ENCODE measurements at places on chromosomes 4 and X.

DNA sequence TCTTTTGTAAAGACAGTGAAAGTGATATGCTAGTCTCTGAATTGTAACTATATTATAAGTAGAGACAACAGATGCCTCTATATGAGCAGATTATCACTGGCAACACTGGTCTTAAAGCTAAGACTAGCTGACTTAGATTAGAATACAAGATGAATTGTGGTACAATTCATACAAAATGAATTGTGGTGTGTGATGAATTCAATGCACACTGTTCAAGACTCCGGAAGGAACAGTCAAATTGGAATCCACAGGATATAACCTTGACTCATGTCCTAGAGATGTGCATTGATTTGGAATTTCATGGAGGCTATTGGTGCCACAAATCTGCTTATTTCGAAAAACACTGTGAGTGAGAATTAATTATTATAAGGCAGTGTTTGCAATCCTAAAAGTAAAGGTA, 701.8 kb downstream of the PCDH7 start:
- DNase-seq: no peak

DNA sequence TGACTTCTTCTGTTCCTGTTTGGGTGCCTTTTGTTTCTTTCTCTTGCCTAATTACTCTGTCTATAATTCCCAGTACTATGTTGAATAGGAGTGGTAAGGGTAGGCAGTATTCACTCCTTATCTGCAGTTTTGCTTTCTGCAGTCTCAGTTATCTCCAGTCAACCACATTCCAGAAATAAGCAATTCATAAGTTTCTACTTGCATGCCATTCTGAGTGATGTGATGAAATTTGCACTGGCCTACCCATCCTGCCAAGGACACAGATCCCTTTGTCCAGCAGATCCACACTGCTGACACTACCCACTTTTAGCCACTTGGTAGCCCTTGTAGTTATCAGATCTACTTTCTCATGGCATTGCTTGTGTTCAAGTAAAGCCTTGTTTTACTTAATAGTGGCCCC, 971.6 kb upstream of the INTU start:
- DNase-seq: no peak

DNA sequence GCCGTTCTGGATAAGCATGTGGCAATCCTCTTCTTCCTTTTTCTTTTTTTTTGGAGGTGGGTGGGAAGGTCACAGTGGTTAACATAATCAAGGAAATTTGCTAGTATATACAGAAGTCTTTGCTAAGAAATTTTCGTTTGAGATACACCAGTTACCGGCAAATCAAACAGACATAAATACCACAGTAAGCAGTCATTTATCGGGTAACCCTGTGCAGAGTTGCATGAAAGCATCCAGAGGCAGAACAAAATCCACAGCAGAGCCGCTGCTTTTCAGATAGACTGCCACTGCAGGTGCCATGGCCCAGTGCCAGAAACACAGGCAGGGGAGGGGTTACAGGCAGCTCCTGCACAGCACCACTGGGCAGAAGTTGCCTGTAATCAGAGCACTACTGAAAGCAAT, 179.1 kb upstream of the MAB21L2 start:
- DNase-seq: peak; percentile 92

GRCh38 chrX:53939127-53939526, 105.1 kb downstream of the PHF8 start:
- DNase-seq: no peak

DNA sequence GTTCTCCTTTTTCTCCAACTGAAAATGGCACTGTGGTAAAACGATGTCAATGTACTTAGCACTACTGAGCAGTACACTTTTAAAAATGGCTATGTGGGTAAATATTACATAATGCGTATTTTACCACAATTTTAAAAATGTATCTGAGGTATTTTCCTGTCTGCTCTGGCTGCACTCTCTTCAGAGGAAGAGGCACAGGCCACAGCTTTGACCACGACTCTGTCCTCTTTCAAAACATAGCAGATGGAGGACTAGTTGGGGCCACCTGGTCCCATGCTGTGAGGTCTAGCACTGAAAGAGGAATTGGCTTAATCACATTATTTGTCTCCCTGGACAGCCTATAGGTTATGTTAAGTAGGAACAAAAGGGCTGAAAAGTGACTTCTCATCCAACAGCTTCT, 5.2 kb downstream of the KCNE5 start:
- DNase-seq: no peak

- DNase-seq: no peak
Measured at GRCh38 chr4:147815741-147816140, 83.9 kb downstream of the ARHGAP10 start.

DNA sequence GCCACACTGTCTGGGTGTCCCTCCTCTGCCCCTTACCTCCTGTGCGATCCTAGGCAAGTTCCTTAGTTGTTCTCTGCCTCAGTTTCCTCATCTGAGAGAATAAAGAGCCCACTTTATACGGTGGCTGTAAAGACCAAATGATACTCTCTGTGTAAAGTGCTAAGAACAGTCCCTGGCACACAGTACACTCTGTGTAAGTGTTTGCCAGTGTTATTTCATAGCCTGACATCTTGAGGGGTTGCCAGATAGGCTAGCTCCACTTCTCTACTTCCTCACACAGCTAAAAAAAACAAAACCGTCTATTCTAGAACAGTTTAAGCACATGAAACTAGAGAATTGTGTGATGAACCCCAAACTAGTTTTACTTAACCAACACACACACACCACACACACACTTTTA, 17.1 kb downstream of the SPON2 start:
- no peak for DNase-seq

DNA sequence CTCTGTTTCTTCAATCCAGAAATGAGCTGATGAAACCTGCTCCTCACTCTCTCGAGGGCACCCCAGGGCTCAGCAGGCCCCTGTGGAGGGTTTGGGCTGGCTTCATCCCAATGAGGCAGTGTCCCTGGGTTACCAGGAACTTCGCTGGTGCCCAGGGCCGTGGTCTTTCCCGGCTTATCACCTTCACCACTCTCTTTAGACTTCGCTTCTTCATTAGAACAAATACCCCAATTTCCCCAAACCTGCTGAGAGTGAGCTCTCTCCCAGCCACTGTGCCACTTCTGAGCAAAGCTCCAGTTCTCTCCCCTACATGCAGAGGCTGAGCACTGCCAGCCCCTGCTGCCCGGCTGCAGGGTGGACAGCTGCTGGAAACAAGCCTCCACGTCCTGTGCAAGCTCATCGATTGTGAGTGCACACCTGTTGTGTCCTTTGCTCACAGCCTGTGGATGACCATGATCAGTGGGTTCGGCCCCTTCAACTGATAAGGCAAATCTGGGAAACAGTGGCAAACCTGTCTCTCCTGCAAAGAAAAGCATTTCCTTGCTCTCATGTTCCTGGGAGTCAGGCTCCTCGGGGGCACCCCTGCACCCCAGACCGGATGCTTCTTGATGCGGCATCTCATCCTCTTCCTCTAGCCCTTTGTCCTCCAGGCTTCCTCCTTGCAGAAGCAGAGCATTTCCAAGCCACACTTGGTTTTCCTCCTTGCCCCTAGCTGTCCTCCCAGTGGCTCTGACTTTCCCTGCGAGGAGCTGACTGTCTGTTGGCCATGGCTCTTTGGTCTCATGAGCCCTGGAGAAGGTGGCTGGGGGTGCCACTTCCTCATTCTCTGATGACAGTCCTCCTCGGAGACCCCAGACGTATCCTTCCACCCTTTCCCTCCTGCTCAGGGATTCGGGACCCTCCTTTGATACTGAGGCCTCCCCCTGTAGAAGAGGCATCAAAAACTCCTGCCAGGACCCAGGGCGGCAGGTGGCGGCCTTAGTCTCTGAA, 28.7 kb downstream of the C4orf50 start:
- DNase-seq: no peak

DNA sequence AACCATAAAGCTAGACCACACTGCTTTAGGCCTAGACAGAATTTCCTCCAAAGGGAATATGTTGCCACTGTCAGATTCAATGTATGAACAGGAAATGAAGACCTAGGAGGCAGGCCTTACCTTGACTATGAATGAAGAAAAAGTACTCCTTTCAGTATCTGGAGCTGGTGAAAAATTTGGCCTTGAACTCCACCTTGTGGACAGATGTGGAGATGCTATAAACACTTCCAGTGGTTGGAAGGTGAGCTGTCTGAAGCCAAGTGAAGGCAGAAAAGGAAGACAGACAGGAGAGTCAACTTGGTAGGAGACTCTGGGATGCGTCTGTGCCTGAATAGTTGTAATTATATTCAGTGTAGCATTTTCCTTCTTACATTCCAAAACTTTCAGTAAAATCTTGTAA, 17.2 kb downstream of the SPIN3 start:
- DNase-seq: peak; percentile 1

- DNase-seq: no peak
Measured at GRCh38 chrX:52576946-52577345, 60.1 kb upstream of the XAGE1B start.

- peak; percentile 9 for DNase-seq
Measured at GRCh38 chr4:115851918-115852766, 738.7 kb upstream of the NDST4 start.

DNA sequence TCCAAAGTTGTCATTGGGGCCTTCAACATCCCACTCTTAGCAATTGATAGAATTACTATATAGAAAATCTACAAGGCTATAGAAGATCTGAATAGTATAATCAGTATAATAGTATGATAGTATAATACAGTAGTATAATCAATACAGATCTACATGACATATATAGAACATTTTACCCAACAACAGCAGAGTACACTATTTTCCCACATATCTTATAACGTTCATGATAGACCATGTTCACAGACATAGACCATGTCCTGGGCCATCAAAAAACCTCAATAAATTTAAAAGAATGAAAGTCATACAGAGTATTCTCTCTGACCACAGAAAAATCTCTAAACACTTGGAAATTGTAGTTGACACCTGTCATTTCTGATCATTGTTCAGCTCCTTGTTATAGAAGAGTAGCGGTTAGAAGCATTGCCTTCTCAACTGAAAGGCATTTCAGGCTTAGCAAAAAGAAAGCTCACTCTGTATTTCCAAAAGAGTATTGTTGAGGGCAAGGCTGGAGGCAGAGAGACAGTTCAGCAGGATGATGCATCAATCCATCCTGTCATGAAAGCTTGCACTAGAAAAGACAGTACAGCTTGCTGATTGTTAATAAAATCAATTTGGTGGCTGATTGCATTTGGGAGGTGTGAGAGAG, 38.8 kb upstream of the ARMCX5 start:
- no peak for DNase-seq

DNA sequence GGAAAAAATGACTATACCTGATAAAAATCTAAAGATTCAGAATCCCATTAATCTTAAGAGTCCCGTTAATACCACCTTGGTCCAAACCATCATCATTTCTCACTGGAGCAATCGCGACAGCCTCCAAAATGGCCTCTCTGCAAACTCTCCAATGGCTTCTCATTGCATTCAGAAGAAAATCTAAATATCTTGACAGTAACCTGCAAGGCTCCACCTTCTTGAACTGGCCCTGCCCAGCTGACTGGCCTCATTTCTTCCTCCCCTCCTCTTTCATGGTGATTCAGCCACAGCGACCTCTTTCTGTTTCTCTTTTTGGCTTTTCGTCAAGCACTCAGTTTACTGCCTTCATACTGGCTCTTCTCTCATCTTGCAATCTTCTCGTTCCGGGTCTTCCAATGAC, 56.2 kb upstream of the GPRIN3 start:
- DNase-seq: no peak

GRCh38 chr4:184848510-184848909, 22.7 kb upstream of the ACSL1 start:
- no peak for DNase-seq

DNA sequence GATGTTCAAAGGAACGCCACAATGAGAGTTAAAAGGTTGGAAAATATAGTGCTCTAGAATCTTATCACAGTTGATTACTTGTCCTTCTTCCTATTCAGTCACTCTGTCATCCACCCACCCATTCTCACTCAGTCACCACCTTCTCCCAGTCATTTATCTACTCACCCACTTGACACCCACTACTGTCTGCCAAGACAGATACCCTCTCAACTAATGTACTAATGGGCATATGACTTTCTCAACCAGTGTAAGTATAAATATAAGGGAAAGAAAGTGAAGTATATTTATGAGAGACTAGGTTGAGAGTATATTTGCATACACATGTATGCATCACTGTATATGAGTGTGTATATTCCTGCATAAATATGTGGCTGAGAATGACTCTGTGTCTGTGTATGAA, 20.0 kb downstream of the MID2 start:
- no peak for DNase-seq

DNA sequence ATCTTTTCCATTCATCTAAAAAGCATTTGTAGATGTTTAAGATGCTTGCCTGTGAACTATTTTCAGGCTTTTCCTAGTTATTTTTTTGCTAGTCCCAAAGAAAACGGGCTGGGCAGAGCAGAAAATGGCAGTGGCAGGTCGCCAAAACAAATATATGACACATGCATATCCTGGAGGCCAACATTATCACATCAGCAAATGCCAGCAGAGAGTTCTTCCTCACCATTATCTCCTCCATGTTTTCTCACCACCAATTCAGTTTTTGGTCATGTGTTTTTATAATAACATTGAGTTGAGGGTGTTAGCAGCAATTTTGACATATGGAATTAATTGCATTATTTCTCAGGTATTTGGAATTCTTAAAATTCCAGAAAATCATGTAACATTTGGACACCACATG, 97.9 kb upstream of the EOLA2 start:
- peak; percentile 22 for DNase-seq

DNA sequence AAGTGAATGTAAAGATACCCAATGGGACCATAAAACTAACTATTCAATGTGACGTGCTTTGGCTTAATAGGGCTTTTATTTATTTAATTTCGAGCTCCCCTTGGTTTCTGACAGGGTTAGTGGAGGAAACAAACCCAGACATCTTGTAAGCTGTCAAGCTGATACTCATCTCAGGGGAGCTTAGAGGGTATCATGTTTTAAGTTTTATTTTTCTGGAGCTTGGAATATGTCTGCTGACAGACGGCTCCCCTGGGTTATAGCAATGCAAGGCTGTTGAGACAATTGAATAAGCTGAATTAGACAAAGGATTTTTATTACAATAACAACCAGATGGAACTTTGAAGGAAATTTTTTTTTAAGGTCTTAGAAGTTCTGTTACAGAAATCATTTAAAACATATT, 456.5 kb downstream of the IL1RAPL1 start:
- no peak for DNase-seq

GRCh38 chr4:15402974-15403373, 24.9 kb upstream of the C1QTNF7 start:
- no peak for DNase-seq

GRCh38 chr4:26491449-26492170, 1.3 kb upstream of the CCKAR start:
- no peak for DNase-seq

- no peak for DNase-seq
Measured at GRCh38 chr4:144171697-144172096, 31.2 kb upstream of the GYPA start.

DNA sequence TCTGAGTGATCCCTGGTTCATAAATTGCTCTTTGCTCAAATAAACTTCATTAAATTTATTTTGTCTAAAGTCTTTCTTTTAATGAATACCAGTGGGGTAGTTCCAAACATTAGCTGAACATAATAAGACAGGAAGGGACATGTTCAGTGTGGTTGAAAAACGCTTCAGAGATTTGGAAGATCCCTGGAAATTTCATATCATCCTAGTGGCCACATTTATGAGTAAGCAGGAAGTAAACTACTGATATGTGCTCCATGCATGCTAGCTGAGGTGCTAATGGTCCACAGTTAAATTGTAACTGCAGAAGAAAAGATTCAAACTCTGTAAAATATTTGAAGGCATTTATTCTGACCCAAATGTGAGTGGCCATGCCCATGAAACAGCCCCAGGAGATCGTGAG, 1328.7 kb downstream of the ADGRL3 start:
- DNase-seq: no peak

All from NCI-H1417 (cell line).